ENCODE measurements at places on chromosomes 2 and 18.

DNA sequence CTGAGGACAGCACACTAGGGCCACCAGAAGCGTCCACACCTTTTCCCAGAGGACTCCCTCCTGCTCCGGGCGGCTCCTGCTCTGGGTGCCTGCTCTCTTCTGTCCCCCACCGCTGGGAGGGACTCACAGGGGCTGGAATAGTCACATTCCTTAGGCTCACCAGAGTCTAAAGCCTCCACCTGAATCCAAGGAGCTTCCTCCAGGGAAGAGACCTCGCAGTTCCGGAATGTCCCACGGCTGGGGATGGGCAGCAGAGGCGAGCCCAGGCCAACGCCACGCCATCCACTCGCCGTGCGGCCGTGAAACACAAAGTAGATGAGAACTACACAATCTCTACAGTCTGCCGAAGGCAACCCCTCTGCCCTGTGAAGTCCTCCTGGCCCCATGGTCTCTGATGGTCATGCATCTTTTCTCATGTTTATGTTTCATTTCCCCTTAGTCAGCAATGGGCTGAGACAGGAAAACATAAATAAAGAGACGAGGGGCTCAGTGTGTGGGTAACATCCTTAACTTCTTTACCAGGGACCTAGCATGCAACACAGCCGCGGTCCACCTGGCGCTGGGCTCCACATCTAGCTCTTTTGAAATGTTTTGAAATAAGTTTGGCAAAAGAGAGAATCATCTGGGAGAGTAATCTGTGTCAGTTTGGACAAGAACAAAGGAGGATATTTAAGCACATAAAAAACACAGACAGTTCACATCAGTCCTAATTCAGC lies 98.4 kb downstream of the PXDN start:
- H3K4me3 ChIP-seq: no peak overlapping the region
- no peak overlapping the region for H3K27ac ChIP-seq
- H3K36me3 ChIP-seq: no peaks in the 10 kb centered on the region
- DNase-seq: no peak
- H3K27me3 ChIP-seq: no peaks in the 10 kb centered on the region

GRCh38 chr2:38230756-38231155 lies 146.3 kb downstream of the ATL2 start:
- no peak for DNase-seq
- H3K27ac ChIP-seq: no peak overlapping the region
- no peaks in the 10 kb centered on the region for H3K36me3 ChIP-seq
- no peak overlapping the region for H3K4me3 ChIP-seq

GRCh38 chr2:111622859-111623258 lies 261.1 kb downstream of the ANAPC1 start:
- no peak overlapping the region for H3K4me3 ChIP-seq
- H3K27me3 ChIP-seq: peaks cover 19% of the 10 kb centered on the region
- no peak overlapping the region for H3K27ac ChIP-seq
- H3K4me1 ChIP-seq: peaks cover 40% of the 10 kb centered on the region
- no peak for DNase-seq
- peaks cover 6% of the 10 kb centered on the region for H3K36me3 ChIP-seq

GRCh38 chr2:112627060-112628040 lies 18.4 kb upstream of the SLC20A1 start:
- no peak for DNase-seq
- no peak overlapping the region for H3K4me3 ChIP-seq
- H3K4me1 ChIP-seq: peaks cover 69% of the 10 kb centered on the region
- H3K27ac ChIP-seq: peak overlapping the region; percentile 60
- no peaks in the 10 kb centered on the region for H3K36me3 ChIP-seq
